ENCODE measurements at places on chromosomes 4 and X.

GRCh38 chrX:133654811-133655210 is 239.5 kb upstream of the GPC4 start:
- DNase-seq, result no peak

- no peak for DNase-seq
These were observed 7.3 kb downstream of the ZNF280C start for GRCh38 chrX:130261296-130261893.

GRCh38 chrX:145826466-145826865 is 8.8 kb downstream of the SLITRK2 start:
- DNase-seq, result no peak

DNA sequence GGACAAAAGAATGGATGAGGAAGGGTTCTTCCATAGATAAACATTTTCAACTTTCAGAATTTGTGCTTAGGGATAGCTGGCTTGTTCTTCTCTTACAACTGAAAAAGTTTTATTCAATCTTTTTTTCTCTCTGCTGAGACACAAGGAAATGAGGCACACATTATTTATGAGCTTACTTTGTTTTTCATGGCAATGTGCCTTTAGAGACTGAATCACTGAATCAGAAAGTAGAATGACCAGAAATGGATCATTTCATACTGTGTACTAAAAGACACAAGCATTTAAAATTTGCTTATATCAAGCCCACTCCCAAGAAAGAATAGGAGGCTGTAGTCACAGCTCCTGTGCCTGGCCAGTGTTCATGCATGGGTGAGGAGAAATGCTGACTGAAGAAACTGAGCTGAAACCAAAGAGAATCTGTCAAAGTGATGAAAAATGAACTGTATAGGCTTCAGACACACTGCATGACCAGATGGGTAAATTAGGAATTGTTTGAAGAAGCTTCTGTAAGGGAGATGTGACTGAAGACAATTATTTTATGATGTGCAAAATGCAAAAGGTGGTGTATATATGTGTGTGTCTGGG is 413.8 kb downstream of the RAPGEF2 start:
- DNase-seq, result no peak

DNA sequence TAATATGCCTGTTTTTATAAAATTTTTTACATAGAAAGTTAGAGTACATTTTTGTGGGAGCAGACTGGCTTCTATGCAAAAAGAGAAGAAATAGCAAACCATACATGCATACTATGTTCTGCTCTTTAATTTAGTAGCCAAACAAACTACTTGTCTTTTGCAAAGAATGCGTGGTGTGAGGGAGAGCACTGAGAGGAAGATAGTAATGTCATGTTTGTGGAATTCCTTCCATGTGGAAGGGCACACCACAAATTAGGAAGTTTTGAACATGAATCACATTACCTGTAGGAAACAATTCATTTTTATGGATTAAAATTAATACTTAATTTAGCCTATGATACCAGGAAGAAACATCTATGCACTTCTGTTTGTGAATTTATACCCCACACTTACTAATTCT is 1529.1 kb upstream of the ADGRL3 start:
- DNase-seq, result no peak

- no peak for DNase-seq
These were observed 380.2 kb upstream of the NDST3 start for GRCh38 chr4:117654079-117654478.

DNA sequence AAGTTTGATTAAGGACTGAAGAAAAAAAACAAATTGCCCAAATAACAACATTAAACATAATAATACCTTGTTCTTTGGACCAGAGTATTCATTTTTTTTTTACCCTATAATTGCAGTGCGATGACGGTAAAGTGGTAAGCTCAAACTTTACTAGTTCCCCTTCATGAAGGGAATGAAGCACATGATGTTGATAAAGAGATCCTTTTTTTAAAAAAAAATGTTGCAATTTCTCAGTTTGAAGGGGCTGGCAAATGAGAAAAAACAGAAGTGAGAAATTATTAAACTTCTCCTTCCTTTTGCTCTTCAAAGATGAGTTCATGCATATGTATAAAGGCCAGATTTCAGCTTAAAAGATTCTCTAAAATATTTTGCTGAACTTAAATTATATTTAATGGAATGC is 231.7 kb downstream of the C4orf33 start:
- no peak for DNase-seq

GRCh38 chrX:41031256-41031967 is 53.8 kb upstream of the USP9X start:
- DNase-seq, result no peak

DNA sequence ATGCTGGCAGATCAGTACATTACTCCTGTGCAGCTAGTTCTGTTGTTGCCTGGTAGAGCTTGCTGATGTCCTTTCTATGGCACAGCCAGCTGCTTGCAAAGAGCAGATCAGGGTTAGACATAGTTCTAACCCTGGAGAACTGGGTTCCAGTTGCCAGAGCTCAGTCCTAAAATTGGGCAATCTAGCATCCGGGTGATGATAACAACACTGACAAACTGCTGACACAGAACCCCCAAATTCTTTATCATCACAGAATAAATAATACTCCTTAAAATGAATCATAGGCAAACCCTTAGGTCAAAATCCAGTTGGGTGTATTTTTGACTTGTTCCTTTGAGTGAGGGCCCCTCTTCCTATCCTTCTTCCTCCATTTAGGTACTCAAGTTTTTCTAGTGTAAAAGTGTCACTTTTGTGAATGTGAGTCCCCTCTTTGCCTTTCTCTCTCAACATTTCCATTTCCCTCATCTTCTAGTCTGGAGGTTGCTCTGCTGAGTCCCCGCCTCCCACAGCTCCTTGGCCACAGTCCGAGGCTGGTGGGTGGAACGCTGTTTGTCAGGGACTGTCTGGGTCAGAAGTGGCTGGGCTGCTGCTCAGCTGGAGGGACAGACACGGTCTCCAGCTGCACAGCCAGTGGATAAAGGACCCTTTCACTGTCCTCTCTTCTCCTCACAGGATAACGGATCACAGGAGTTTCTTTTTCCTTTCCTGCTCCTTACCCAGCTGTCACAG is 93.6 kb upstream of the RASGEF1B start:
- no peak for DNase-seq

- no peak for DNase-seq
These were observed 426.2 kb downstream of the PCDH7 start for GRCh38 chr4:31146366-31146765.

DNA sequence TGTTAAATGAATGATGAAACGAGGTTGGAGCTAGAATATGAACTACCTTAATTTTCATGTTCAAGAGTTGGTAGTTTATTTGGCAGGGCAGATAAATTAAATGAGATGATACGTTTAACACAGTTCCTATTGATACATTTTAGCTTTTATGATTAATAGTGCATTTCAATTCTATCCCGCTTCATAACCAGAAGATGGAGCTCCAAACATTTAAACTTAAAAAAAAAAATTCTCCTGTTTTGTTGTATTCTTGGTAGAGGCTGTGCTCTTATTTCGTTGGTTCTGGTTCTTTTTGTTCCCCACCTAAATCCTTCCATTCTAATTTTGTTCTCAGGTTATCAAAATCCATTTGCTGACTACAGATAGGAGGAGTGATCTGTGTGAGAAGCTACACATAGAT is 71.8 kb upstream of the PTPN13 start:
- DNase-seq, result no peak

GRCh38 chr4:113822555-113823290 is 61.2 kb upstream of the CAMK2D start:
- DNase-seq, result no peak

DNA sequence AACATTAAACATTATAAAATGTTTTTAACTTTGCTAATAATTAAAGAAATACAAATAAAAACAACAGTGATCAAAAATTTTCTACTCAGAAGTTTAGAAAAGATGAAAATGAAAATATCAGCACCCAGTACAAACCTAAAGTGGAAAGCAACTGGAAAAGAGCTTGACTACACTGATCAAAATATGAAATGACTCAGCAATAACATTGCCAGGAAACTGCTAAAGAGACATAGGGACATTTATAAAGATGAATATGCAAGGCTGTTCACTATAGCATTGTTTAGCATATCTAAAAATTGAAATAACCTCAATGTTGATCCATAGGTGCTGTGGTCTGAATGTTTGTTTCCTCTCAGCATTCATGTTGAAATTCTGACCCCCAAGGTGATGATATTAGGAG is 88.5 kb upstream of the NOCT start:
- DNase-seq, result no peak

GRCh38 chr4:92654084-92654483 is 350.3 kb downstream of the GRID2 start:
- no peak for DNase-seq

DNA sequence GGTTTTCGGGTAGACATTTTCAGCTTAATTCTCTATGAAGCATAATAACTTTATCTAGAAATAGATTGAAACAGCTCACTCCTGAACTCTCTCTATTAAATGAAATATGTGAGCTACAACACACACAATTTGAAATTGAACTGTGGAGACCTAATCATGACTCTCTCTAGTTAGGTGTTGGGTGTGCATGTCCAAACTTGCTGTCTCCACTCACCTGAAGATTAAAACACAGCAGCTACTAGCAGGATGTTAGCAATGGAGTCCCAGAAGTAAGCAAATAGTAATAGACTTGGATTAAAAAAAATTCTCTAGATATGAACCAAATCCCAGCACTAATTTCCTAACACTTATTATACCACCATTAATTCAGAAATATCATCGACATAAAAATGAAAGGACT is 173.1 kb downstream of the FSTL5 start:
- no peak for DNase-seq

DNA sequence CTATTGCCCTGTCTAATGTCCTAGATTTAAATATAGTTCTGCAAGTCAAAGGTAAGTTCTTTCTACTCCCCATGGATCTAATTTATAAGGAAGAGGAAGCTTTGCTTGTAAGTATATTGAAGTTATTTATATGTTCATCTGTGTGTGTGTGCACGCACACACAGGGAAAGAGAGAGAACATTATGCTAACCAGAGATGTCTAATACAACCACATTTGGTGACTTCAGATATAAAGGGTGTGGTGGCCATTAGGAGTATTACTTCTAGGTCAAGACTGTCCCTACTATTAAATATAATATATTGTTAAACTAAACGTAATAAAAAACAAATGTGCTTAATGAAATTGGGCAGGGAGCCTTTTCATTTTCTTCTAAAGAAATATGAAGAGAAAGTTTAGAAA is 4.1 kb downstream of the DCK start:
- no peak for DNase-seq

- no peak for DNase-seq
These were observed 183.2 kb upstream of the AADAT start for GRCh38 chr4:170272959-170273358.

GRCh38 chr4:85932500-85933290 is 427.2 kb downstream of the MAPK10 start:
- DNase-seq, result no peak

GRCh38 chrX:145727476-145727875 is 90.2 kb upstream of the SLITRK2 start:
- DNase-seq, result no peak

GRCh38 chr4:79632114-79632513 is 224.1 kb upstream of the GK2 start:
- DNase-seq, result no peak

DNA sequence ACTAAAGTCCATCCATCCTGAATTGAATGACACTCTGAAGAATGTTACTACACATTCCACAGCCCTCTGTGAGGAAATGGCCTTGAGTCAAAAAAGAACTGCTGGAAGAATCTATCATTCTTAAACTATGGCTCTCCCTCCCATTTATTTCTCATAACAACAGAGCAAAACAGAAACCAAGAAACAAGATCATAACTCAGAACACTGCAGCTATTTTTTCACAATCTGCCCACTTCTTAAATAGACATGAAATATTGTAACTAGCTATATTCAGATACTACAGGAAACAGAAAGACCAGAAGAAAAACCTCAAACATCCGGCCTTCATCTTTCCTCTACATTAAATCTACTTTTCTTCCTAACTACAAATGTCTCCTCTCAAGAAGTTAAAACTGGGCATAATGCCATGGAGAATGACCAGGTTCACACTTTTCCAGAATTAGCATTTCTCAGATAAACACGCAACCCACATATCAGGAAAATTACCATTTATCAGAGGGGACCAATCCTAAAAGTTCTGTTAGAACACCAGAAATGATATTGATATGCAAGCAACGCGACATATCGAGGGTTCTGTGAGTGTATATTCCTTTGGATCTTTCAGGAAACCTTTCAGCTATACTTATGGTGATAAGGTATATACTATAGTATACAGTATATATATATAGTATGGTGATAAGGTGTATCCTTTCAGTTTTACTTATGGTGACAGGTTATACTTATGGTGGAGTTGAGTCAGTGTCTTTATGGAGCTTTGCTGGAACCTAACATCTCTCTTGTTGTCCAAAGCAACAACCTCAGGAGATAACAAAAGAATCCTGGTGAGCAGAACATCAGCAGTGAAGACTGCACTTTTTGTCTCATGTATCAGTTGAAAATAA is 60.4 kb upstream of the IRF2 start:
- DNase-seq, result no peak

DNA sequence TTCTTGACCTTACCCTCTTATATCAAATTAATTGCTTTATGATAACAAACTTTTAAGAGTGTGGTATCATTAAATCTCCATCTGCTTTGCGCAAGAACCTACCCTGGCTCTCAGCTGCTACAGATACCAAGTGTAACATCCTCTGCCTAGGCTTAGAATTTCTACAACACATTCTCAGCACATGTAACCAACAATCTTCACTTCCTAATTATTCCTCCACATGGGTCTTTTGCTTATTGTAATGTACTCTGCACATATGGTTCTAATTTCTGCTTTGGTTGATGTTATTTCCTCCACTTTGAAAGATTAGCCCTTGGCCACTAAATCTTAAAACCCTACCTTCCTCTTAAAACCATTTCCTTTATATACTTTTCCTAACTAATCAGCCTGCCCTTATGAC is 242.4 kb downstream of the ARHGAP24 start:
- no peak for DNase-seq

DNA sequence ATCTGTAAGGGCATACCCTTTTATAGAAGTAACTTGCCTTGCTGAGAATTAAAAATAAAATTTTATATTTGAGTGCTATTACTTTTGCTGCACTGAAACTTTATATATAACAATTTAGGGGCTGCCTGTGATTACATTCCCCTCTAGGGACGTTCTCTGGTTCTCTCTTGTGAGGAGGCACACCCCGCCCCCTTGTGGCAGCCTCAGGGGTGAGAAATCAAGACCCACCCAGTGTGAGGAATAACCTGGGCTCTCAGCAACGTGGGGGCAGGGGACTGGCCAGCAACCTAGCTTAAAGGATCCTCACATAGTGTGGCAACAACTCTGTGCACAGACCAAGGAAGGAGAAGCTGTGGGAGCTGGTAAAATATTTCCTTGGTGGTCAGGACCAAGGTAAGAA is 43.7 kb downstream of the MAGEA9 start:
- peak; percentile 82 for DNase-seq

DNA sequence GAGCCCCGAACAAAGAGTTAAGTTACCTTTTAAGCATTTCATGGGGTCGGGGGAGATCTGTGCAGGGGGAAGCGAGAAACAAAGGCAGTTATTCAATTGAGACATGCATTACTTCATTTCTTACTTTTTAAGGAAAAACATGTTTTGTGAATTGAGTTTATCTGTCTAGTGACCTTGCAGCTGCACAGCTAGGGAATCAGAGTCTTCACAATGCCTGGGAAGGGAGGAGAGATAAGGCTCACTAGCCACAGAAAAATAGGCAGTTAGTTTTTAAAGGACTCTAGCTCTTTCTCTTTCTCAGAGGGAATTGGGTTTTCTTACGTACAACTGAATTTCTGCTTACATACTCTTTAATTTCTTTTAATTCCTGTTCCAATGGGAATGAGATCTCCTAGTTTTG is 26.2 kb upstream of the ZBTB33 start:
- no peak for DNase-seq

All from HAP-1 (cell line).